Stimulated activated CD4-positive, alpha-beta T cell treated with anti-CD3 and anti-CD28 coated beads, Interleukin-1b, Interleukin-23, amount 100 ng/mL, for 1 hour (primary cell): ENCODE measurements at places on chromosomes 7 and 10.

DNA sequence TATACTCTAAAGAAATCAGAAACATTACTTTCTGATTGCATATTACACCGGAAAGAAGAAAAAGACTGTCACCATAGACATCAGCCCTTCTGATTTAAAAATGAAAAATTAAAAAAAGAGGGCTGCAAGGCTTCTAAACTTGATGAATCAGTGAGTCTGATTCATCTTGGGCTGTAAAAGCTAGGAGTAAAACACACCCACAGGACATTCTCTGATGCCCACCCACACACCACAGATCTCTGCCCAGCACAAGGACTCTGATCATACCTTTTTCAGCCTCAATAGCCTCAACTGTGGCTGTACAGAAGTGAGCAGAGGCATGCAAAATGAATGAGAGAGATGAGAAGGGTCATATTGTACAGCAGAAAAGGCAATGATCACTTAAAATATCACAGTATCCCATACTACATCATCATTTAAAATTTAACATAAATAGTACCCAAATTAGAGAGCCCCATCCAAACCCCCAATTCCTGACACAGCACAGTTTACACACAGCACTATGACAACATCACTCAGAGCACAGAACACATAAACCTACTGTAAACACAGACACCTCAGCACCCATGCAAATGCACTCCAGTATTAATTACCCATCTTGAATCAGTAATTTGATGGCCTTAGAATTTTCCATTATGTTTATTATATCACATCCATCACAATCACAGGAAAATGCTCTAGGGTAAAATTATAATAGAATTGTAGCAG lies 6.4 kb upstream of the MSS51 start:
- DNase-seq = no peak

- DNase-seq = no peak
Observed at GRCh38 chr7:26627891-26628341, 236.5 kb downstream of the SKAP2 start.

DNA sequence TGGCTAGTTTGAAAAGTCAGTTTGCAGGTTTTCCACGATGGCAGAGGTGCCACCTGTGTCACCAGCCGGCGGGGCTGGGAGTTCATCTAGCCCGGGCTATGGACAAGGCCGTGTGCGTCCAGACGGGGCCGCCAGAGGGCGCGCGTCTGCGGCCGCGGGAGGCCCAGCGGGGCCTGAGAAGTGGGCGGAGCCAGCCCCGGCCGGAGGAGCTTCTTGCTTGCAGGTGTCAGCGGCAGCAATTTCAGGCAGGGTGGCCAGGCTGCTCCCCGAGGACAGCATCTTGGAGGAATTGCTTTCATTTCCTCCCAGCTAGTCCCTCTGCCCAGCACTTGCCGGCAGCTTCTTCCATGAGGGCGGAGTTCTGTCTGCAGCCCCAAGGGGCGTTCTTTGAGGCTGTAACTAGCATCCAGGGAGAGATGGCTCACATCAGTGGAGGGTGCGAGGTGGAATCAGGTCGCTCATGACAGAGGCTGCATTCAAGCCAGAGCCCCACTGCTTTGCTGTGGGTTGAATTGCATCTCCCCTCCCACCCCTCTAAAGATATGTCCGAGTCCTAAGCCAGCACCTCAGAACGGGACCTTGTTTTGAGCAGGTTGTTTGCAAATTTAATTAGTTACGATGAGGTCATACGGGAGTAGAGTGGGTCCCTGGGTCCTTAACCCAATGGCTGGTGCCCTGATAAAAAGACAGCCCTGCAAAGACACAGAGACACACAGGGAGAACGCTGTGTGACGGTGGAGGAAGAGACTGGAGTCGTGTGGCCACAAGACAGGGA lies 85.9 kb upstream of the MKI67 start:
- DNase-seq = peak; percentile 70

DNA sequence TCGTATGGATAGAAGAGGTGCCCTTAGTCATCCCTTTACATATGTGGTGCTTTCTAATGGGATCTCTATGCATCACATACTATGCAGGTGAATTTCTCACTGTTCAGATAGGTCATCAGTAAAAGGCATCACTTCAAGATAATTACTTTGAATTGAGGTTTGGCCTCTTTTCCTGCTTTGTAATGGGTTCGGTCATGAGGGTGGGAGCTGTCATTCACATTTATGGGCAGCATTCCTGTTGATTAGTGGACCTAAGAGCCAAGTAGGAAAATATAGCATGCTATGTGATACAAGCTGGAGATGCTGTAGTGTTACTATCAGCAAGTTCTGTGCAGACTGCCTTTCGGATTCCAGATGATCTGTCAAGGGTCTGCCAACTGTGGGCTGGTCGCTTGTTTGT lies 156.3 kb downstream of the LCOR start:
- DNase-seq = no peak

DNA sequence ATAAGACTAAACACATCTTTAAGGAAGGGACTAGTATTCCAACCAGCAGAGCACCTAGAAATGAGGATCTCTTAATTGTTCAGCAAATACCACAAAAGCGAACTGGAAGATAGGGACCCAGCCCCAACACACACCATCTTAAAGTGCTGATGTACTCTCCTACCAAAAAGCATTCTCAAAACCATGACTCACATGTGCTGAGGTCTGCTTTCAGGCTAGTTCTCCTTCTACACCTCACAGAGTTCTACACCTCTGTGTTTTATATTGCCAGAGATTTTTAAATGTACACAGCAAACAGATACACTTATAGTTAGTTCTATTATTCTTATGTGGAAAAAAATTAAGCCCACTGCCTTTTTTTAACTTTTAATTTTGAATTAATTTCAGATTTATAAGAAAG lies 191.9 kb downstream of the DOCK4 start:
- no peak for DNase-seq

- DNase-seq = no peak
Observed at GRCh38 chr7:41298409-41298808, 404.5 kb downstream of the INHBA start.

- no peak for DNase-seq
Observed at GRCh38 chr10:76769161-76769560, 868.4 kb downstream of the KCNMA1 start.

- DNase-seq = no peak
Observed at GRCh38 chr7:6142871-6143380, 111.8 kb downstream of the ANKRD61 start.

- DNase-seq = no peak
Observed at GRCh38 chr10:9786576-9786975, 1231.1 kb upstream of the CELF2 start.

DNA sequence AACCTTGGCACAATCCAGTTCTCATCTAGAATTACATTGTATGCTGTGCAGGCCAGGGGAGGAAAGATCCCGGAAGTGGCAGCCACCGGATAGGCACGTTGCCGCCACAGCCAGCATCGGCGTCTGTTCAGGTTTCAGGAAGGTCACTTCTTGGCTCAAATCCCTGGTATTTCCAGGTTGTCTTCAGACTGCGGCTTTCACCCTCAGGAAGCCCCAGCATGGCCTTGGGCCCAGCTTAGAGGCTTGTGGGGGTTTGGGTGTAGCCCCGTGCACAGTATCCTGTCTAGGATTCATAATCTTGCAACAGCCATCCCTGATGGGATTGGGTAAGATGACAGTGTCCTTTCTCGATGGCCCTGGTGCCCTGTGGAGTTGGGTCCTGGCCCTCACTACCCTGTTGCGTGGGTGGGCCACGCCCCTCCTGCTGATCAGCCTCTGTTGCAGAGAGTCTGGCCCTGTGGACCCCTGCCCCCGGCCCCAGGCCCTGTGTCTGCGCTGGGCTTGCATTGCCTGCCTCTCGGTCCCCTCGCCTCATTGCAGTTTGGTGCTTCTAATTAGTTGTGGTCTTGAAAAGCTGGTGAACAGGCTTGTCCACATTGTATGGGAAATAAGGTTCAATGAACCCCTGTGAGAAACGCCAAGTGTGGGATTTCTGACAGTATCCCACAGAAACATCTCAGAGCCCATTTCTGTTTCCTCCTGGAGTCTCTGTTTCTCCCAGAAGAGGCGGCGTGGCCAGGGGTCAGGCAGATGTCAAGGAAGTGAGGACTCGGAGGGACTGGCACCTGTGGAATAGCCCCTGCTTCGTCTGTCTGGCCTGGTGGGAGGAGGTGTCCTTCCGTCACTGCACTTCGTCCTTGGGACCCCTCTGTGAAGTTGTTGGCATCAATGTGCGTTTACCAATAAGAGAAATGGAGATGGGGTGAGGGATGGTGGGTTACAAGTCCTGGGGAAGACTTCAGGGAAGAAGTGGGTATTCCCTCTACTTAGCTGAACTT lies 77.5 kb downstream of the MGMT start:
- no peak for DNase-seq

DNA sequence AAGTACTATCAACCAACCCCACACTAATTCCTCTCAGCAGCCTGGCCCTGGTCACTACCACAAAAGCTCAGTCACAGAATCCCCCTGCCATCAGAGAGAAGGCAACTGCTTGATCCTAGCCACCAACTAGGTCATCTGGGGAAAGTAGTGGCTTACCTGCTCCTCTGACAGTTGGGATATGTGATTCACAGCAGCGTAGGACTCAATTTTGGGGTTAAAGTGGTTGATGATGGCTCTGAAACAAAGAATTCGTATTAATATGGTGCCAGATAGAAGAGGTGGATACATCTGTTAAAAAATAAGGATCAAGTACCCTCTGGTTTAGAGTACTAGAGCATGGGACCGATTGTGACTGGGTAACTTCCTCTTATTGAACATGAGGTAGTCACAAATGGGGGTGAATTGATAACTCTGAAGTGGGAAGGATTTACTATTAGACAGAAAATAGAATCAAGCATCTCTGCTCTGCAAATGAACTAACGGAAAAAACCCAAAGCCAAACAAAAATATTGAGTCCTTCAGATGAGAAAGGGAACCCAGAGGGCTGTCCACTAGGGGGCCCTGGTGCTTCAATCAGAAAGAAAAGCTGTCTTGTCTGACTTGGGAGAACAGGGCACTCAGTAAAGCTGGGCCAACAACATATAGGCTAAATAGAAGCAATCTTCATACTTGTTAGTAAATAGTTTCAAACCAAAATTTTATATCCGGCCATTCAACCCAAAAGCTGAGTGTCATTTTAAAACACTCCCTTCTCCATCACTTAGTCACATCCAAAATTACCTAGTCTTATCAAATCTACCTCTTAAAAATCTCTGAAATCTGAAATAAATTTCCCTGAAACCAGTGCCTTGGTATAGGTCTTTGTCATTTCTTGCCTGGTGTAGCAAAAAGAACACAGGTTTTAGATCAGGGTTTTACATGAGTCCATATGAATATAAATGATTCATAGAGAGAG lies 45.9 kb upstream of the KCNIP2 start:
- DNase-seq = peak; percentile 15

- DNase-seq = no peak
Observed at GRCh38 chr10:103766751-103767505, 88.4 kb downstream of the SH3PXD2A start.

DNA sequence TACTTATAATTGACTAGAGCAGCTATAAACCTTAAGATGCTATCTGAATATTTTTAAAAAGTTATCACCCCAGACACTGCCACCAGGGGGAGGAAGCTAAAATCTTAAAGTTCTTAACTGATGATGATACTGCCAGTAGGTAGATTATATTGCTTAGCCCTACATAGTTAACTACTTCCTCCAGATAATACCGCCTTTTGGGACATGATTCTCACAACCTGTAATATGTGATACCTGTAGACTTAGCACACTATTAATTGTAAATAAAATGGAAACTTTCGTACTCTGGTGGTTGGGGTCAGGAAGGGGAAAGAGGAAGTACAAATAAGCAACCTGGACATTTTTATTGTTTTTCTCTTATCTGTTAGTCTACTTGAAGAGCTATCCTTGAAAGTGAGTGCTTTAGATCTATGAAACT lies 268.9 kb downstream of the ADK start:
- DNase-seq = peak; percentile 4

- DNase-seq = no peak
Observed at GRCh38 chr10:101814466-101815071, 3.7 kb downstream of the OGA start.

- DNase-seq = no peak
Observed at GRCh38 chr10:95755511-95756004, 405 bp upstream of the ENTPD1 start.

GRCh38 chr7:2099048-2099957 lies 133.4 kb downstream of the MAD1L1 start:
- no peak for DNase-seq

- DNase-seq = no peak
Observed at GRCh38 chr10:80197972-80198916, 7.1 kb downstream of the ANXA11 start.

DNA sequence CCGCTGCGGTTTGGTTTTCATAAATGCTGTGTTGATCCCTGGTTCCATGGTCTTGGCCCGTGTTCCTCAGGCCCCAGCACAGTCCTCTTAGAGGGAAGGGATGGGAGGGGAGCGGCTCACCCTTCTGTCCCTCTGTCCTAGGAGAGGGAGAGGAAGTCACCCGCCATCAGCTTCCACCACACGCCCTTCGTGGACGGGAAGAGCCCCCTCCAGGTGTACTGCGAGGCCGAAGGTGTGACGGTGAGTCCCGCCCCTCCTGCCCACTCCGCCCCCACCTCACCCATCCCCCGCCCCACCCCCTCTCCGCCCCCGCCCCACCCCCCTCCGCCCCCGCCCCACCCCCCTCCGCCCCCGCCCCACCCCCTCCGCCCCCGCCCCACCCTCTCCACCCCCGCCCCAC lies 37.5 kb upstream of the DPYSL4 start:
- no peak for DNase-seq

- no peak for DNase-seq
Observed at GRCh38 chr10:84862551-84862950, 534.2 kb downstream of the CCSER2 start.

- DNase-seq = no peak
Observed at GRCh38 chr7:75915416-75916156, 631 bp downstream of the POR start.

DNA sequence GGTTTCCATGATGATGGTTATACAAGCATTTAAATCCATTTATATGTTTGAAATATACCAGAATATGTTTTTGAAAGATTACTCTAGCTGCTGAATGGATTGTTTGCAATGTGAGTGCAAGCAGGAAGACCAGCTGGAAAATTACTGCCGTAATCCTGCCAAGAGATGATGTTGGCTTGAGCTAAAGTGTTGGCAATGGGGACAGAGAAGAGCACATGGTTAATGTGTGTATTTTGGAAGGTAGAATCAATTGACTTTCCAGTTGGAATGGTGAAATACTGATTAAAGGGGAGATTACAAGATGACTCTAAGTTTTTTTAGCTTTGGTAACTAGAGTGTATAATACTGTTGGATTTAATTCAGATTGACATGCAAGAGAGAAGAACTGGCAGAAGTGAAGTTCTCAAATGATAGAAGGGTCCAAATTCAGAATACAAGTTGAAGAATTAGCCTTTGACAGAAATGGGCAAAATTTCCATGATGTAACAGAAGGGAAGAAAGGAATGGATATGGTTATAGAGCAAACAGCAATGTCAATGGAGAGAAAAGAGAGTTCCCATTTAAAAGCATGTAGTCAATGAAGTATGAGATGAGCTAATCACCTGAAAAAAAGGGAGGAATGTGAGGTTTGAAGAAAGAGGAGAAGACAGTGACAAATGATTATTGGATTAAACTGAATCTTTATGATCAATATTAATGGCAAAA lies 422.0 kb downstream of the CDC14C start:
- no peak for DNase-seq
